OCI-LY7 (cell line): ENCODE measurements at places on chromosomes 2 and 18.

GRCh38 chr2:189092936-189093335, 86.6 kb downstream of the COL5A2 start:
- no peak for DNase-seq

- DNase-seq: no peak
These were observed 90.2 kb downstream of the EHD3 start for GRCh38 chr2:31324016-31324633.

GRCh38 chr2:237438080-237438940, 24.3 kb upstream of the COL6A3 start:
- DNase-seq: no peak

DNA sequence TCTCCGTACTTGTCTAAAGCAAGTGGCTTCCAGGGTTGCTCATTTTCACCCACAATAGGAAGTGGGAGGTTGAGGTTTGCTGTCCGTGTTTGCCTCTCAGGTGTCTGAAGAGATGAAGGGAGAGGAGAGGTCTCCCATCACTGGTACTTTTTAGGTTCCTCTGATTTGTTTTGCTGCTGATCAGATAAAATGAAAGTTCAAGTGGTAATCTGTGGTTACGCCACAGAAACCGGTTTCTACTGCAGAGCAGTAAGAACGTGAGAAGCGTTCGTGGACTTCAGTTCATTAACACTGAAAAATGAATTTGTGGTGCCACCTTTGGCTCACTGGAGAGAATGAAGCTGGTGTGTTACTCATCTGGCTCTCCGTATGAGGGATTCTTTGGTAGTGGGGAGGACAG, 118.2 kb downstream of the GBX2 start:
- no peak for DNase-seq

DNA sequence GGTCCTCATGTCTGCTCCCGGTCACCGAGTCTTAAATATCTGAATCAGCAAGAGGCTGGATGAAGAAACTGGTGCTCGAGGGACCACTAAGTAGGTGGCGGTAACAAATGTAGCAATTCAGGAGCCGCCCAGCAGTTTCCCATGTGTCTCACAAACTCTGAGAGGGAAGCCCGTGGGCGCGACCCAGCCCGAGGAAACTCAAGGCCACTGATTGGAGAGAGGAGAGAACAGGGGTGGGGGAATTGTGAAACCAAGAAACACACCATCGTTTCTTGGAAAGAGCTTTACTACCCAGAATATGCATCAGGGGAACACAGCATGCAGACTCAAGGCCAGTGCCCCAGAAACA, 10.8 kb downstream of the MLPH start:
- DNase-seq: no peak

- DNase-seq: no peak
These were observed 20.7 kb upstream of the SNTG2 start for GRCh38 chr2:929925-930324.

DNA sequence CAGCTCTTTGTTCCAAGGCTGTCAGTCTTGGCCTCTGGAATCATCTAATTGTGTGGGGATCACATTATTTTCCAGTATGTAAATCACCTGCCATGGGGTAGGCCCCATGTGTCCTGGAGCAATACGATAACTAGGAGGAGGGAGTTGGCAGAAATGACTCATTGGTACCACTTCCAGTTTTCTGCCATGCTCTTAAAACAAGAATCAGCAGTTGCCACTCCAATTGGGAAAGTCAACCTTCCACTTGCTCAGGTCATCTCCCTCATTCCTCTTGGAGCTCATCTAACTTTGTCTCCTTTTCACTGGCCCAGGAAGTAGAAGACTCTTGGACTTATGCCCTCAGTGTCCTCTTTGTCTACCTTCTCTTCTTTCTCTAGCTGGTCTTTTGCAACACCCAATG, 487.0 kb downstream of the SLC4A3 start:
- no peak for DNase-seq

DNA sequence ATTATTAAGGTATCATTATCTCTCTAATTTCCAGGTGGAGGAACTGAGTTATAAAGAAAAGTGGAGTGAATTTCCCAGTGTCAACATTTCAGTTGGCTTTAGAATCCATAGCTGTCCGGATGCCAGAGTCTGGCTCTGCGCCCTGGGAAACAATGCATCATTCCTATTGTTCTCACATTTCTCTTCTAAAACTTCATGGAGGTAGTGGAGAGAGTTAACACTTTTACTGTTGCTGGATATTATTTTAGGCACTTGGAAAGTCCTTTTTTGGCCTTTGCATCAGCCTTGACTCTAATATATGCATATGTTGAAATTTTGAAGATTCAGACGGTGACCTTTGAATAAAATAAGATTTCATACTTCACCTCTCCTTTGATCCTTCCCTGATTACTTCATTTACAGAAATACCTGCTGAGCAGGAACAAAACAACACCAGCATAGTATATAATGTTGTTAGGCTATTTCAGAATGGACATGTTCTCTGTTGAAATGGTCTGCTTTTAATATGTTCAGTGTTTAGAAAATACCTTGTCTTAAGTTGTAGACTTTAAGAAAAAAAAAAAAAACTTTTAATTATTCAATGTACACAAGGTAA, 148.8 kb downstream of the EPHA4 start:
- DNase-seq: no peak

GRCh38 chr2:110204408-110205385, at the start of gene NPHP1:
Gene NPHP1, minus strand, starts transcription at chr2:110205013. Its CDS starts 45 bp downstream, at chr2:110204968.
- peak; percentile 83 for DNase-seq

DNA sequence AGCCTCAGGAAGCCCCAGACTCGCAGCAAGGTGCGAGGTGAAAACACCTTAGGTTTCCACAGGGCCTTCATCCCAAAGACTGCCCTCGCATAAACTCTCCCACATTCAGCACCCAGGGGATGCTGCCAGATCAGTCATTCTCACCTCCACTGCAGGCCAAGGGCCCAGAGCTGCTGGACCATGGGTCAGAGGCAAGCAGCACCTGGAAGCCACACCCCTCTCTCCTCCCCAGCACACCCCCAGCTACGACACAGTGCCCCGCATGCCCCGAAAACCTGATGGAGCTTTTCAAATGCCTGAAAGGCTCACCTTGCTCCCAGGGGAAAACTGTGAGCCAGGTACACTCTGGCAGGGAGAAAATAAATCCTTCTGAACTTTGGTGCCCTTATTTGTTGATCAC, 31.9 kb upstream of the LDLRAD4 start:
- no peak for DNase-seq

GRCh38 chr2:227877421-227878310, 6.2 kb downstream of the DAW1 start:
- no peak for DNase-seq

- DNase-seq: no peak
These were observed 74.9 kb upstream of the MYL1 start for GRCh38 chr2:210389856-210390255.

GRCh38 chr2:27833931-27834330, 56.3 kb downstream of the RBKS start:
- no peak for DNase-seq

- no peak for DNase-seq
These were observed 54.5 kb downstream of the C18orf63 start for GRCh38 chr18:74370115-74370514.

DNA sequence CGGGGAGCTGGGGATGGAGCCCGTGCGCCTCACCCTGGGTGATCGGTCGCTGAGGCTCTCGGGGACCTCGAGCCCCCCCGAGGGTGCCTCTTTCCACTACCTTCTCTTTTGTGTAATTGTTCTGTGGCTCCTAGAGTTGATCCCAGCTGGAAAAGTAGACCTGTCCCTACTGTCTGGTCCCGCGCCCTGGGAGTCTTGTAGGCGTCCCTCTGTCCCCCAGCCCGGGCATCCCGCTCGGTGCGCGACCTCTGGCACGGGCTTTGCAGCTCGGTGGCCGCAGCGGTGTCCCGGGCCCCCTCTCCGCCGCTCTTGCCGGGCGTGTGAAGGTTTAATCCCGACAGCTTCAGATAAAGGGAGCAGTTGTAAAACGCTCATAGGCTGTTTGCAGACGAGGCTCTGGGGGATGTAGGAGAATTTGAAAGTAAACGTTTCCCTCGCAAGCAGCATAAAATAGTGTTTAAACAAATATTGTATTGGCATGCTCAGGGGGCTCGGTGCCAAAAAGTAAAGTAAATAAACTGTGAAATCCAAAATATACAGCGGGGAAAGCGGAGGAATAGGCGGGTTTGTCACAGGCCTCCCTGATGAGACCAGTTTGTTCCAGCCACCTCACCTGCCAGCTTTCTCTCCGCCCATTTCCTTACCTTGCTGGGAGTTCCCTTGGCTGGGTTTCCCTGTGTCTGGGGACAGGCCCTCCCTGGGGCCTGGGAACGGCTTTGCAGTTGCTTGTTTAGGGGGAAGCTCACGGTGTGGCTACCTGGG, 1.9 kb downstream of the GLI2 start:
- no peak for DNase-seq

DNA sequence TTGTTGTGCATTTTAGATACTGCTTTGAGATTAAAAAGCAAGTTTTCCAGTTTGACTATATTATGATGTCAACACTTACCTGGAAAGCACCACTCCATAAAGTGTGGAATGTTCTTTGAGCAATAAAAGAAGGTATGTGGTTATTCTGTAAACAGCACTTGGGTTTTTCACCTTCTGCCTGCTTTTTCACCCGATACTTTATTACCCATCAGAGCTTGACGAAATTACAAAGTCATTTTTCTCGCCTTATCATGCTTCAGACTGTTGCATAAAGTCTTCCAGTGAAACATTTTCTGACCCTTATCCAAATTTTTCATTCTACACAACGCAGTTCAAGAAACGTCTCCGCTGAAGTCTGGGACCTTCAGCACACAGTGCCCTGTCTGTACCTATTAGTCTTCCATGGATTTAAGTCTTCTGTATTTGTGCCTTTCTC, 25.2 kb downstream of the CAB39 start:
- no peak for DNase-seq

DNA sequence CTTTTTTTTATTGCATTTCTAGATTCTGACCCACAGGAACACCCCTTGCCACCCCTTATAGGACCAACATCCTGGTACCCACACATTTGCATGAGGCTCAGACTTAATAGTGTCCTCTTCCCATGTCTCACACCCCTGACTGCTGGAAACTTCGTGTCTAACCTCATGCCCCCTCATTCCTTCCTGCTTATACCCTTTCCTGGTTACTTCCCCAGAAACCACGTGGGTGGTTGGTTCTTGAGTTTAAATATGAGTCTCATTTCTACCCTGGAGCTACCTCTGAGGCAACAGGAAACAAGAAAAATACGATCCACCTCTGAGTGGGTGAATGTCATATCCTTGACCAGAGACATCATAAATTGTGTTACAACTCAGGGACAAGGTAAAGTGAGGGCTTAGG, 1.6 kb downstream of the TNP1 start:
- DNase-seq: no peak

GRCh38 chr2:108315444-108315934, 26.8 kb downstream of the SULT1C2 start:
- DNase-seq: no peak
